ENCODE measurements at places on chromosomes 1 and 21.

DNA sequence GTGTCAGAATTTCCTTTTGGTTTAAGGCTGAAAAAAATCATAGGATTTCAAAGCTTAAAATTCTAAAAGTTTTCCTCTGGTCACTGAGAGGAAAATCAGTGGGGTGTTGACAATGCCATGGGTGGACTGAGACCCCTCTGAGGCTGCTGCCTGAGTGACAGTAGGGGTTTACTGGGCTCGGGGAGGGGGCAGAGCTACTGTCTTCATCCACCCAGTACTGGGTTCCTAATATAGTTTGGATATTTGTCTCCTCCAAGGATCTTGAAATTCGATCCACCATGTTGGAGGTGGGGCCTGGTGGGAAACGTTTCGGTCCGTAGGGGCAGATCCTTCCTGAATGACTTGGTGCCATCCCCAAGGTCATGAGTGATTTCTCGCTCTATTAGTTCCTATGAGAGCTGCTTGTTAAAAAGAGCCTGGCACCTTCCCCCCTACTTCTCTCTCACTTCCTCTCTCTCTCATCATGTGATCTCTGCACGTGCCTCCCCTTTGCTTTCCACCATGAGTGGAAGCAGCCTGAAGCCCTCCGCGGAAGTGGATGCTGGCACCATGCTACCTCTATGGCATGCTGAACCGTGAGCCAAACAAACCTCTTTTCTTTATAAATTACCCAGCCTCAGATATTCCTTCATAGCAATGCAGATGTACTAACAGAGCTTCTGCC, 72.3 kb downstream of the MAP10 start:
- DNase-seq, result no peak

- DNase-seq, result no peak
Measured at GRCh38 chr1:218182455-218182854, 102.6 kb upstream of the RRP15 start.

GRCh38 chr1:201430776-201431175, 9.2 kb upstream of the TNNI1 start:
- DNase-seq, result no peak

DNA sequence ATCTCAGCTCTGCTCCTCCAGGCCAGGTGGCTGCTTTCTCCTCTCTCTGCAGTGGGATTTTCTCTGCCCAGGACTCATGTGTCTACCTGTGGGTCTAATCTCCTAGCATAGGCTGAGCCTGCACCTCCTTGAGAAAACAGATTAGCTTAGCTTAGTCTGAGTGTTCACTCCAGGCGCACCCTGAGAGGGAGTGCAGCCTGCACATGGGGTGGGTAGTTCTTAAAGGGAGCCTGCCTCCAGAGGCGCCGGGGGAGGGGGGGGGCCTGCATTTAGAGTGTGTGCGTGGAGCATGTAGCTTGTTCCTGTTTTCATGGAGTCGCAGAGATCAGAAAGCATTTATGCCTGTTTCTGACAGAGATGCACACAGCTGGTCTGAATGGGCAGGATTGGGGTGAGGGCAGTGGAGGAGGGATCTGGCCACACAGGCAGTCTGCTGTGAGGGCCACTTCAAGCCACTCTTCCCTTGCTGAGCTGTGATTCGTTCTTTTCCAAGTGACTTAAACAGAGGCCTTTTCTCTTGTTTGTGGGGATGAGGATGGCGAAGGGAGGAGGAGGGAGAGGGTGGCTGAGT, 45.2 kb downstream of the GALNT2 start:
- DNase-seq, result peak; percentile 50

- DNase-seq, result no peak
Measured at GRCh38 chr1:193260896-193261295, 74.5 kb upstream of the B3GALT2 start.

GRCh38 chr1:83024251-83024767, 974.6 kb downstream of the TTLL7 start:
- DNase-seq, result no peak

DNA sequence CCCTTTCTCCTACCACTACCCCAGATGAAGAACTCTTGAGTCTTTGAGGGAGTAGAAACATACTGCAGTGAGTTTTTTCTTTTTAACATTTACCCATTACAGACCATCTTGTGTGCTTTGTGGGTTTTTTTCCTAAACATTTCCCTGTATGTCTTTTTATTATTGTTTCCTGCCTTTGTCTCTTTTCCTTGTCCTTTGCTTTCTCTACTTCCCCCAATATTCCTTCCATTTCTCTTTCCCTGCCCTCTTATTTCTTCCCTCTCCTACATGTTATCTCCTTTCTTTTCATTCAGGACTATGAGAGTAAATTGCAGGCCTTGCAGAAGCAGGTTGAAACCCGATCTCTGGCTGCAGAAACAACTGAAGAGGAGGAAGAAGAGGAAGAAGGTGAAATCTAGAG, 79.1 kb upstream of the PGD start:
- DNase-seq, result no peak

DNA sequence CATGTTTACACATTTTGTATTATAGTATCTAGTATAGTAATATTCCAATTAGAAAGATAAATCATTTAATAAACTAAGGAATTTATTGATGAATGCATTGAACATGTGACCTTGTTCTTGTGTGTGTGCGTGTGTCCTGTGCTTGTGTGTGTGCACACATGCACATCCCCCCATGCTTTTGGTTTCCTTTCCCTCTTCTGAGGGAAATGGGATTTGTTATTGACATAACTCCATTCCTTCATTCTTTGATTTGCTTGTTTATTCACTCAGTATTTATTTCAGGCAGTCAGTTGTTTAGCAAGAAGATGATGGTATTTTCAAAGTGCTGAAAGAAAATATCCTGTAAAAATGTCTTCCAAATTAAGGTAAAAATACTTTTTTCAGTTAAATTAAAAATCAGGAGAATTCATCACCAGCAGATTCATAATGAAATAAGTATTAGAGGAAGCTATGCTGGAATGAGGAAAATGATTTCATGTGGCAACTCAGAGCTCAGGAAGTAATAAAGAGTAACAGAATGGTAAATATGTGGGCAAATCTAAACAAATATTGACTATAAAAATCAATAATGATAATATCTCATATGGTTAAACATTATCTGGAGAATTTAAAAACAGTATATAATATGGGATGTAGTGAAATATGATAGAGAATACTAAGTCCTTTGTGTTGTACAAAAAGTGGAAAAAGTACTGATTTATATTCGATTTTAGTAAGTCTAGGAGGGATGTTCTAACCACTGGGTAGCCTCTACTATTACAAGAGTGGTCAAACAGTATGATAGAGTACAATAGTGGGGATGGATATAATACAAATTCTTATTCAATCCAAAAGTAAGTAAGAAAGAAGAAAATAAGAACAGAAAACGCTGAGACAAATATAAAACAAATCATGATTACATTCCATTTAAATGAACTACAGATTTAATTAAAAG, 35.2 kb upstream of the SIPA1L2 start:
- no peak for DNase-seq

DNA sequence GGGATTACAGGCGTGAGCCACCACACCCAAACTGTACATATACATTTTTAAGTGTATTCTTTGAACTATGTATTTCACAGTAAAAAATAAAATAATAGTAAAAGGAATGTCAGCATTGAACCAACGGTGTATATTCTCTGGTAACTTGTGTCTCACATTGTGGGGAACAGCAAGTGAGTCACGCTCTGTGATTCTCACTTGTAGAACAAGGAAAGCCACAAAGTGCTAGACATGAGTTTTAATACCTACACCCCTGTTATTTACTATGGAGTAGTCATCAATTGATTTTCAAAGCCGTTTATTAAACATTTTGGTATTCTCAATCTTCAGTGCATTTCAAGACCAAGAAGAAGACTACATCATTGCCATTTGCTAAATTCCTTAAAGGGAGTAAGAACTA, 197.2 kb downstream of the GPATCH2 start:
- no peak for DNase-seq

GRCh38 chr21:22020221-22020620, 1022.0 kb downstream of the NCAM2 start:
- no peak for DNase-seq

DNA sequence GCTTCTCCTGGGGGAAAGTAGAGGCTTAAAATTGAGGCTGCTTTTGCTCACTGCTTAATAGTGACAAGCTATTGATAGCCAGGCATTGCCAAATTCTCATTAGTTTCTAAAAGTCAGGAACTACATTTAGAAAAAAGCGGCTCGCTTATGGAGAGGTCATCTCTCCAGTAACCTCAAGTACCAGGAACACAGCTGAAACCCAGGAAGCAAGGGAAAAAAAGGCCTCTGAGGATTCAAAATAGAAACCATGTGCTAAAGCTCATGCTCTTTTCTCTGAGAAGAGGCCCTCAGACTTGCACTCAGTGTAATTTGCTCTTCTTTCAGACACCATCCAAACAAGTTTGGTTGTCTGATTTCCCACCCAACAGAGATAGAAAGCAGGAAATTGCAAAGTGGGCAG, 261.4 kb upstream of the USP25 start:
- DNase-seq, result no peak

DNA sequence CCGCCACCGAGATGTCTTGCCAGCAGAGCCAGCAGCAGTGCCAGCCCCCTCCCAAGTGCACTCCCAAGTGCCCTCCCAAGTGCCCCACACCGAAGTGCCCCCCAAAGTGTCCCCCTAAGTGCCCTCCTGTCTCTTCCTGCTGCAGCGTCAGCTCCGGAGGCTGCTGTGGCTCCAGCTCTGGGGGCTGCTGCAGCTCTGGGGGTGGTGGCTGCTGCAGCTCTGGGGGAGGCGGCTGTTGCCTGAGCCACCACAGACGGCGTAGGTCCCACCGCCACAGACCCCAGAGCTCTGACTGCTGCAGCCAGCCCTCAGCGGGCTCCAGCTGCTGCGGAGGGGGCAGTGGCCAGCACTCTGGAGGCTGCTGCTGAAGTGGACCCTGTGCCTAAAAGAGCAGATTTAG, 1.4 kb downstream of the LCE1F start:
- DNase-seq, result no peak

DNA sequence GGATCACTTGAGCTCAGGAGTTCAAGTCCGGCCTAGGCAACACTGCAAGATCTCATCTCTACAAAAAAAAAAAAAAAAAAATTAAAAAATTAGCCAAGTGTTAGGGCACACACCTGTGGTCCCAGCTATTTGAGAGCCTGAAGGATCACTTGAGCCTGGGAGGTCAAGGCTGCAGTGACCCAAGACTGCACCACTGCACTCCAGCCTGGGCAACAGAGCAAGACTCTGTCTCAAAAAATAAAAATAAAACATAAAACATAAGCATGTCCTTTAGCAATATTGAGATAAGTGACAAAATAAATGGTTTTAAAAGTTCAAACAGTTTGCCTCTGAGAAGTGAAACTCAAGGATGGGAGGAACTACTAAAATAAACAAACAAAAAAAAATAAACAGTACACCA, 101.2 kb downstream of the RERE start:
- DNase-seq, result no peak

DNA sequence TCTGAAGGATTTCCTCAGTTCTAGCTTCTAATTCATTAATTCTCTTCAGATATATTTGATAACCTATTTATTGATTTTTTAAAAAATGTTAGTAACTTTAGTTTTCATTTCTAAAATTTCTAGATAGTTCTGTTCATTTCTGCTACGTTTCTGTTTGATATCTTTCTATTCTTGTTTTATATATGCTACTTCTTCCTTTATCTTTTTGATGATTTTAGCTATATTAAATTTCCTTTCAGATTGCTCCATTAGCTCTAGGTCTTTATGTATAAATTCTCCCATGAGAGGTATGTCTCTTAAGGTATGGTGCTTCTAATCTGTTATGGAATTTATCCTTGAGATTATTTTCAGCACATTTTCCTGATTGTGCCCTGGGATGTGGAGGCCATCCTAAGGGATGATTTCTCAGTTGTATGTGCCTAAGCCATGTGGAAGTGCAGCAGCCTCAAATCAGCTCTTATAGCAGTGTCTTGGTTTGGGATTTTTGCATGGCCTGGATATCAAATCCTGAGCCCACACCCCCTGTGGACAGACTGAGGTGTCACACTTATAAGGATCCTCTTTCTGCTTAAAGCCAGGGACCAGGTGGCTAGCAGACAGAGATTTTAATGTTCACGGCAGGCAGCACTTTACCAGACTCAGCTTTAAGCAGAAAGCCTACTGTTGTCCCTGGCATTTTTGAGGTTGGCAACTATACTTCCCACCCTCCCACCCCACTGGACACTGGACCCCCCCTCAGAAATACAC, 6.2 kb upstream of the KCNQ4 start:
- DNase-seq, result no peak

Measured in DND-41 (cell line).